Activated CD8-positive, alpha-beta memory T cell treated with anti-CD3 and anti-CD28 coated beads, Interleukin-2, amount 10 ng/mL, durations not matched to agents 7 days and 5 days (primary cell): ENCODE measurements at places on chromosomes 2 and 18. TPM values are rescaled to one million over a fixed set of nuclear protein-coding genes. Genes with fewer than 3 reads are reported as not detected.

The CLK1 gene
- total RNA-seq, result 130 TPM

The HOXD11 gene
- total RNA-seq, result not detected

The CMPK2 gene
- 164 TPM for total RNA-seq

The TEX44 gene
- not detected for total RNA-seq

The FBXO15 gene
- total RNA-seq, result 0.23 TPM

GRCh38 chr2:190551928-190552327, 17.4 kb upstream of the NEMP2 start:
- peaks cover 23% of the 10 kb centered on the region for H3K36me3 ChIP-seq
- H3K27me3 ChIP-seq, result no peaks in the 10 kb centered on the region
- DNase-seq, result no peak
- H3K4me3 ChIP-seq, result no peak overlapping the region

DNA sequence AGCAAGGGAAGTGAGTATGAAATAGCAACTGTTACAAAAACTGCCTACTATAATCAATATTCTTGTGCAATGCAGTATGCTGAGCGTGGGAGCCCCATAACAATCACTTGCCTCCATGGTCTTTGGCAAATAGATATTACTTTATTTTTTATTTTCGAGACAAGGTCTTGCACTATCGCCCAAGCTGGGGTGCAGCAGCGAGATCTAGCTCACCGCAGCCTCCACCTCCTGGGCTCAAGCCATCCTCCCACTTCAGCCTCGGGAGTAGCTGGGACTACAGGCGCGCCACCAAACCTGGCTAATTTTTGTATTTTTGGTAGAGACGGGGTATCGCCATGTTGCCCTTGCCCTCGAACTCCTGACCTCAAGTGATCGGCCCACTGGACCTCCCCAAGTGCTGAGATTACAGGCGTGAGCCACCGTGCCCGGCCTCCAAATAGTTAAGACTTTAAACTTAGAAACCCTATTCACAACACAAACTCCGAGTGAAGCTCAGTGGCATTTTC, 1.2 kb upstream of the CCNT2 start:
- peaks cover 5% of the 10 kb centered on the region for H3K27me3 ChIP-seq
- DNase-seq, result peak; percentile 52
- H3K4me3 ChIP-seq, result peak overlapping the region; percentile 94
- H3K36me3 ChIP-seq, result peaks cover 19% of the 10 kb centered on the region

- H3K27ac ChIP-seq, result no peak overlapping the region
- no peaks in the 10 kb centered on the region for H3K27me3 ChIP-seq
- no peaks in the 10 kb centered on the region for H3K36me3 ChIP-seq
- no peak for DNase-seq
- H3K4me1 ChIP-seq, result no peaks in the 10 kb centered on the region
- H3K4me3 ChIP-seq, result no peak overlapping the region
These were observed 910.4 kb upstream of the GYPC start for GRCh38 chr2:125745514-125745913.

- H3K27me3 ChIP-seq, result no peaks in the 10 kb centered on the region
- no peak overlapping the region for H3K27ac ChIP-seq
- no peak for DNase-seq
- H3K4me1 ChIP-seq, result no peaks in the 10 kb centered on the region
These were observed 71.8 kb upstream of the LRATD1 start for GRCh38 chr2:14560716-14561115.
